ENCODE measurements at places on chromosomes 11 and 22.
A peak's percentile ranks its signal among the peaks of the same experiment; 100 is the strongest.

DNA sequence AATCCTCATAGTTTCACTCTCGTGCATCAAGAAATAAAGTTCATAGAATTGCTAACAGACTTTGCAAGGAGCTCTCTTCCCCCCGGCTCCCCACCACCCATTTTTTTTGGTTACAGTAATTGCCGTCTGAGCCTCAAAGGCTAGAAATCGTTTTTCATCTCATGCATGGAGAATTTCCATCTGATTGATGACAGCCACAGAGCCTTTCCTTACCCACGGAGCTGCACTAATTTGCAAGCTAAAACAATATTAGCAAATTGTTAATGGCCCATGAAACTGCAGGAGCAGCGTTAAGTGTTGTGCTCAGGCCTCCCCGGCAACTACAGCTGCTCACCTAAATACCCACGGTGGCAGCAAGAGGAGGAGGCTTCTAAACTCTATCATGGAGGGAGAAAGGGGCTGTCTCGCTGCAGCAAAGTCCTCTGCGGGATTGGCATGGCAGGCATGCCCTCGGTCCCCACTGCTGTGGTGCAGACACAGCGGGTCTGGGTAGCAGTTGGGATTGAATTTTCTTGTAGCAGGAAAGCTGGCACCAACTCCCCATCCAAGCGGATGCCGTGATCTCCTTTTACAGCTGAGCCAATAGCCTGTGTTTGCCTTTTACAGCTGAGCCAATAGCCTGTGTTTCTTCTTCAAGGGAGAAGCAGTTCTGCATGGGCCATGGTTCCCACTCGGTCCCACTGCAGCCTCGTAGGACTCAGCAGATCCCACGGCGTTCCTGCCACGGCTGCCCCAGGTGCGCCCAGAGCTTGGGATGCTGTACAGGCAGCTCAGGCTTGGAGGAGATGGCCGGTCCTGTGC is 412.3 kb downstream of the BRD1 start:
- DNase-seq, result no peak

- DNase-seq, result no peak
Measured at GRCh38 chr11:86148345-86148747, 79.5 kb upstream of the PICALM start.

GRCh38 chr11:5390210-5390609 is 6.6 kb downstream of the OR51M1 start:
- DNase-seq, result no peak

- no peak for DNase-seq
Measured at GRCh38 chr11:13168271-13168670, 109.3 kb upstream of the BMAL1 start.

DNA sequence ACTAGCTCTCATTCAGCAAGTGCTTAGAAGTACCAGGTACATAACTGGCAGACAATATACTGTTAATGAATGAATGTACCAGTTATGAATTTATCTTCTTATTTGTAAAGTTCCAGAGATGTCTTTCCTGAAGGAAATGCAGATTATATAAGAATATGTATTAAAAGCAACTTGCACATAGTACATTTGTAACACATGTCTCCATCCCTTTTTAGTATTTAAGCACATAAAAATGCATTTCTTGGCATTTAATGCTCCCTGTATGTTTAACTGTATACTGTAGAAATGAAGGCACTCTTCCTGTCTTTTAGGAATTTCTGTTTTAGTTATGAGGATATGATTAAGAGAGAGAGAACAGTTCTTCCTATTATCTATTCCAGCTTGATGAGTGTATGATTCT is 241.3 kb downstream of the NELL1 start:
- no peak for DNase-seq

DNA sequence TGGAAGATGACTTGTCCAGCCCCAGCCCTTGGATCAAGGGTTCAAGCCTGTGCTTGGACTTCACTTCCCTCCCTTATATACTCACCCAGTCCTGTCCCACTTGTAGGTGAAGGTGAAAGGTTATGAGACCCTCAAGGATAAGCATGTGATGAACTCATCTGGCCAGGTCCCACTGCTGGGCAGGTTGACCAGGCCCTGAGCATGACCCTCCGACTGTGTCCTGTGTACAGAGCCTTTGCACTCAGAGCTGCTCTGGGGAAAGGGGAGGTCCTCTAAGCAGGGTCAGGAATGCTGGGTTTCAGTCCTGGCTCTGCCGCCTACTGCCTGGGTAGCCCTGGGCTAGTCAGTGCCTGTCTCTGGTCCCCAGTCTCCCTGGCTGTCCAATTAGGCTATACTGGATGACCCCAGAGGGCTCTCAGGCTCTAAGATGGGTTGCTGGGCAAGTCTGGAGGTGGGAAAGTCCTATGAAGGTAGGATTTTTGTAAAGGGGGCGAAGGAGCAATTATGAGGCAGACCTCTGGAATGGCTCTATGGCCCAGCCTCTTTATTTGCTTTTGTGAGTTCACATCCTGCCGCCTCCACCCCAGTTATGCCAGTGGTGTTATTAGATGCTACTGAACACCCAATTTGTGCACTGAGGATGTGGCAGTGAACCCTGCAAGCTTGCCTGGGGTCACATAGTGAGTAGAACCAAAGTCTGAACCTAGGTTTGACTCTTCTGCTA is 14.1 kb downstream of the DGAT2 start:
- no peak for DNase-seq

DNA sequence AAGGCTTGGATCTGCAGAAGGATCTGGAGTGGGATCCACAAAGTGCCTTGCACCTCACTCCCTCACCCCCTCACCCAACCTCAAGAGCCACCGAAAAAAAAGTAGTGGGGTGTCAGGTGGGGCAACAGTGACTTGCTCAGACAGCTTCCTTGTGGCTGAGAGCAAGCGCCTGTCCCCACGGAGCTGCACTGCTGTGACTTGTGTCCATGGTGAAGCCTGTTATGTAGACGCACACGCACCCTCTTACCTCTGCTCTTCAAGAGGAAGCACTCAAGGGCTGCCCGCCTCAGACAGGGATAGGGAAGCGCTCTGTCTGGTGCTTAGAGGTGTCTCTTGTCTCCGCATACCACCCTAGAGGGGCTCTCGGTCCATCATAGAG is 1.2 kb downstream of the DRD2 start:
- no peak for DNase-seq

- DNase-seq, result no peak
Measured at GRCh38 chr11:2865922-2866577, 19.5 kb downstream of the CDKN1C start.

- peak; percentile 85 for DNase-seq
Measured at GRCh38 chr22:43388420-43388851, 23.4 kb upstream of the MPPED1 start.

DNA sequence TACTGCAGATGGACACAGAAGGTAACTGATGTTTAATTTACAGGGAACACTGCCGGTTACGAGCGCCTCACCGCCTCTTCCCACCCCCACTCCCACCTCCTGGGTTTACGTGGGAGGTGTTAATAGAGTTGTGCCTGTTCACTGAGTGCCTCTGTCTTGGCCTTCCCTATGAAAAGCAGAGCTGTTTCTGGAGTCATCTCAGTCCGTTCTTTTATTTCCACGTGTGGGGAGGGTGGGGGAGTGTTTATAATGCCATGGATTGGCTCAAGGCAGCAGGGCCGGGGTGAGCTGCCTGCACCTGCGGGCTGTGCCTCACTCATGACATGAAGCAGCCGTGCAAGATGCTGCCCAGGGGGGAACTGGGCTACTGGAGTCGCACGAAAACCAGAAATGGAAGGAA is 322.7 kb downstream of the CADM1 start:
- DNase-seq, result no peak

DNA sequence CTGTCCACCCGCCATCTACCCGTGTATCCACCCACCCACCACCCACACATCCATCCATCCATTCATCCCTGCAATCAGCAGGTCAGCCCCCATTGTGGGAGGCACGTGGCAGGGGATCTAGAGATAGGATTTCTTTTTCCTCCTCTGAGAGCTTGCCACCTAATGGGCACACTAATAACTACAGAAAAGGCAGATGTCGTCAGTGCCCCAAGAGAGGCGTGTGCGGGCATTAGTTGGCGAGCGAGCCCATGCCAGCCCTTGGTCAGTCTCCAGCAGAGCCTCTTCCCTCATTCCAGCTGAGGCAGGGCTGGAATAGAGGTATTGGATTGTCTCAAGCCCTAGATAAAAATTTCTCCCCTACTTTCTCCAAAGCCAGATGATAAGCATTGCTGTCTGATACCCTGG is 9.7 kb downstream of the USP2 start:
- no peak for DNase-seq

- peak; percentile 48 for DNase-seq
Measured at GRCh38 chr11:129881570-129882170, 13.7 kb downstream of the NFRKB start.

- DNase-seq, result no peak
Measured at GRCh38 chr11:115695677-115696364, 191.6 kb upstream of the CADM1 start.

DNA sequence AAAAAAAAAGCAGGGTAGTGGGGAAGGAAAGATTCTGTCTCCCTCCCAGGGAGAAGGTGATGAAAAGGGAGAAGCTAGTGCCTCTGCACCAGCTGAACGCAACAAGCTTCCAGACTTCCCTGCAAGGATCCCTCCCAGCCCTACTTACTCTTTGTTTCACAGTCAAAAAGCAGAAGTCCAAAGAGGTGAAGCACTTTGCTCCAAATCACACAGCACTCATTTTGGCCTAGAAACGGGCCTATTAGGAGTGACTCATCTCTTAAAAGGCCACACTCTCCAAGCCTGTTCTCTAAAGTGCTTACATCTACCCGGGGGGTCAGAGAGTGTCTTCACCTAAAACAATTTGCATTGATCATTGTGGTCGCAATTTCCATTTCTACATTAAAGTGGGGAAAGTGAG is 17.7 kb upstream of the GRK3 start:
- no peak for DNase-seq

GRCh38 chr11:75820645-75821044 is 5.6 kb downstream of the UVRAG start:
- DNase-seq, result no peak

GRCh38 chr11:100630898-100631297 is 56.2 kb upstream of the ARHGAP42 start:
- no peak for DNase-seq

GRCh38 chr22:33737662-33738061 is 182.6 kb downstream of the LARGE1 start:
- DNase-seq, result no peak

GRCh38 chr11:130617001-130617400 is 168.6 kb downstream of the ADAMTS15 start:
- DNase-seq, result no peak

- DNase-seq, result no peak
Measured at GRCh38 chr11:1878137-1879031, 13.3 kb downstream of the PRR33 start.

- no peak for DNase-seq
Measured at GRCh38 chr22:45582236-45582954, 79.7 kb downstream of the FBLN1 start.

DNA sequence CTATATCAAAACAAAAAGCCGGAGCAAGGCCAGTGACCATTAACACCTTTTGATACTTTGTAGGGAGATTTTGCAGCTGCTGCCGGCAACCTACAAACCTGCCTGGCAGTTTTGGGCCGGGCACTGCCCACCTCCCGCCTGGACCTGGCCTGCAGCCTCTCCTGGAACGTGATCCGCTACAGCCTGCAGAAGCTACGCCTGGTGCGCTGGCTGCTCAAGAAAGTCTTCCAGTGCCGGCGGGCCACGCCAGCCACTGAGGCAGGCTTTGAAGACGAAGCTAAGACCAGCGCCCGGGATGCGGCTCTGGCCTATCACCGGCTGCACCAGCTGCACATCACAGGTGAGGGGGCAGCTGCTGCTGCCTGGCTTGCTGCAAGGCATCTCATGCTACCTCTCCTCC is 34.2 kb downstream of the SHISA8 start:
- no peak for DNase-seq

- DNase-seq, result no peak
Measured at GRCh38 chr11:60633645-60634044, 65.8 kb upstream of the MS4A8 start.

DNA sequence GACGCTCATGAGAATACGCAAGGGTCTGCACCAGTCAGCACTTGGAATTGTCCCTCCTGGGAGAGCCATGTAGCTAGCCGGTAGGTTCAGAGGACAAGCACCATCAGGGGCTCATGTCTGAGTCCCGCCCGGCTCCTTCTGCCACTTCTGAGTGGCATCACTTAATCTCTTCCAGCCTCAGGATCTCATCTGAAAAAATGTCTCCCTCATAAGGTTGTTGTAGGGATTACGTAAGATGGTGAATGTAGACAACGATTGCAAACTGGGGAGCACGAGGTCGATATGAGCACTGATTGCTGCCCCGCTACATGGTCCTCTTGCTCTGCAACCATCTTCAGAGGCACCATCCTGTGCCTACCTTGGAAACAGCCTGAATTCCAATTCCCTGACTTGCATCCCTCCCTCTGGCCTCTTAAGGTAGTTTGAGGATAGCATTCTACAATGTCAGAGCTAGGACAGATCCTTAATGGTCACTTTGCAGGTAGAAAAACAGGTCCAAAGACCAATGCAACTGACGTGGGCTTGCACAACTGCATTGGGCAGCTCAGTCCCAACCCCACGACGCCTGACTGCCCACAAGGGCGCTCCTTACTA is 115.8 kb upstream of the TMEM45B start:
- no peak for DNase-seq

DNA sequence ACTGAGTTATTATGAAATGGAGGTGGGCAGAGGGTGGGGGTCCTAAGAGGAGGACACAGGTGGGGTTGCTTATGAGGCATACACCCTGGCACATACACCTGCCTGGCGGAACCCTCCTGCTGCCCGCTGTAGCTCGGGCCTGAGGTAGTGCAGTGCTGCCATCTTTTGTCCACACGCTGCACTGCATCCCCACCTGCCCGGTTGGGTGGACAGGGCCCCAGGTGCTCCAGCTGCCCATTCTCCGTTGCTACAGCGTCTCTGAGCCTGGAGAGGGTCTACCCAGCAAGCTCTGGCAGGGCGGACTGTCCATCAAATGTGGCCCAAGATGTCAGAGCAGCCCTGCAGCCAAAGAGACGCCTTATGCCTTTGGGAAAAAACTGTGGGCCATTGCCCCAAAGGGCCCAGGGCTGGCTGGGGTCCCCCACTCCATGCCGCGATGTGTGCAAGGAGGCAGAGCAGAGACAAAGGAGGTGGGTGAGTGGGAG is 131.2 kb downstream of the BUD13 start:
- DNase-seq, result peak; percentile 44

DNA sequence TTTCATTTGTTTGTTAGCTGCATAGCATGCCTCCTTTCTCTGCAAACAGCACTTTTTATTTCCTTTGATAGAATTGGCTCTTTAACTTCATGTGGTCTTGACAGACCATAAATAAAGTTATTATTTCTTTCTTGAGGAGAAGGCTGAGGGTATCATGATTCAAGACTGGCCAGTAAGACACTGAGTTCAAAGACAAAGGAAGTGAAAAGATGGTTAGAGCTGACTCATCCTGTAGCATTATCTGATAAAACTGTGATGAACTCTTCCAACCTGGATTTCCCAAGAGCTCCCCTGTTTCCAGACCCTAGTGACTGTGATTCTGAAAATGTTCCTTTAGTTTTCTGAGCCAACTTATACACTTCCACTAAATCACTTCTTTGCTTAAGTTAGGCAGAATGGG is 179.3 kb upstream of the FAT3 start:
- DNase-seq, result no peak

DNA sequence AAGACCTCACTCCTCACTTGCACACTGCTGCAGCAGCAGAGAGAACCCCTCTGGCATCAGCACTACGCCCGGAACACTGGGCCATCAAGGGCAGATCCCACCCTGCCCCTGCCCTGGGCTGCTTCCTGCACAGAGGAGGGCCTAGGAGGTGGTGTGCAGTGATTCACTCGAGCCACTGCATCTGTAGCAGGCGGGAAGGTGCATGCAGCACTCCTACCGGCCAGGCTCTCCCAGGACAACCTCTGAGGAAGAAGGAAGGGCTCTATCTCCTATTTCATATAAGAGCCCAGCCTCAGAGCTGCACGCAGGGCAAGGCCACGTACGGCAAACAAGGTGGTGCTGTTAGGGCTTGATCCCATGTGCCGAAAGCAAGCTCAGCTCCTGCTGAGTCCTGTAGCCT is 14.2 kb downstream of the RANGAP1 start:
- no peak for DNase-seq
